ENCODE measurements at places on chromosomes 1 and 21.

- no peak for DNase-seq
Observed at GRCh38 chr1:5430911-5431697, 561.1 kb downstream of the NPHP4 start.

- no peak for DNase-seq
Observed at GRCh38 chr1:206833106-206833680, 32.2 kb upstream of the IL20 start.

GRCh38 chr1:3114846-3115245 lies 45.8 kb downstream of the PRDM16 start:
- DNase-seq: no peak

- DNase-seq: no peak
Observed at GRCh38 chr1:218817691-218818465, 355.8 kb upstream of the LYPLAL1 start.

DNA sequence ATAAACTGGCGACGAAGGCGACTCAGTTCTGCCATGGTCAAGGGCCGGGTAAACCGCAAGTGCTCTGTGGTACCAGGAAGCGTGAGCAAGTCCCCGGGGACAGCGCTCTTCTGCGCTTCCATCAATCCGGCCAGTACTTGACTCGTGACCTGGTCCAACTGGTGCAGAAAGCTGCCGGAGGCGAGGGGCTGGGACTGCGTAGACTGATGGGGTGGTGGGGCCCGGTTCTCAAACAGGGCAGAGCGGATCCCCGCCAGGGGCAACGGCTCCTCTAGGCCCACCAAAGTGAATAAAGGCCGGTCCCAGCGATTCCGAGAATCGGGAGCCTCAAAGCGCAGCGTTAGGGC lies 852 bp downstream of the KTI12 start:
- DNase-seq: no peak

- no peak for DNase-seq
Observed at GRCh38 chr1:184892116-184892515, 82.2 kb downstream of the NIBAN1 start.

GRCh38 chr1:151326619-151327222 lies 495 bp downstream of the PI4KB start:
- peak; percentile 38 for DNase-seq

- DNase-seq: no peak
Observed at GRCh38 chr1:47724432-47724999, 272.7 kb downstream of the TRABD2B start.

- peak; percentile 39 for DNase-seq
Observed at GRCh38 chr21:45152265-45152746, 77.9 kb downstream of the ADARB1 start.

DNA sequence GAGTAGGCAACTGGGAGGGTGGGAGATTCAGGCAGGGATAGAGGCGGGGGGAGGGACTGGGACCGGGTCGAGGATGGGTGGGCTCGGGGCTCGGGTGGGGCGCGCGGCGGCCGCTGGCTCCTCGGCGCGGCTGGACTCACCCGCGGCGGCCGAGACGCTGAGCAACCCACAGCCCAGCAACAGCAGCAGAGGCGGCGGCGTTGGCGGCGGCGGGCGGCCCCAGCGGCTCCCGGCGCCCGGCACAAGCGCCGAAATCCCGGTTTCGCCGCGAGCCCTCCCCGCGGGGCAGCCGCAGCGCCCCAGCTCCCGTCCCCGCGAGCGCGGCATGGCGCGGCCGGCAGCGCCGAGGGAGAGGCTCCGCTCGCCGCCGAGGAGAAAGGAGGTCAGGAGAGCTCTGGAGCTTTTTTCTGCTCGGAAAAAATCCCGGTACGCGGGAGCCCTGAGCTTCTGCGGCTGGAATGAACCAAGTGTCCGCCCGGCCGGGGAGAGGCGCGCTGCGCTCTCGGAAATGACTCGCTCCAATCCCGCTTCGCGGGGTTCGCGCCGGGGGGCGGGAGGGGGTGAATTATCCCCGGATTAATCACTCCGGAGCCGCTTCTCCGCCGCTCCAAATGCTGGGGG lies at the start of gene CSMD2:
Gene CSMD2 (minus strand): TSS at position 460 of the 621 bp plus-strand sequence. CDS start 133 bp downstream, at position 327.
- DNase-seq: no peak

DNA sequence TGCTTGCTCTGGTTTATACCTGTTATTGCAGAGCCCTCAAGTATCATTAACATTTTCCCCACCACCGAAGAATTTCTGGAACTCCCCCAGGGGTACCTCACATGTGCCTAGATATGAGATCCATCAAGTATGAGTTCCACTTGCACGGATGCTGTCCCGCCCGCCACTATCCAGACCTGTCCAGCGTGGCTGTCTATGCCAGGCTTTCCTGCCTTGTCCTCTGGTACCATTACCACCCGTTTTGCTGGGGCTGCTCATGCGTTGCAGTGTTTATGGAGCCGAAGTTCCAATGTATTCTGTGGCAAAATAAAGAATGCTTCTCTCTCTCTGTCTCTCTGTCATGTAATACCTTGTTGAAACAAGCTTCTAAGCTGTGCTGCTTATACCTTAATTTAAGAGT lies 543.5 kb upstream of the PTBP2 start:
- DNase-seq: no peak

- no peak for DNase-seq
Observed at GRCh38 chr1:174005032-174005431, 17.1 kb downstream of the RC3H1 start.

- no peak for DNase-seq
Observed at GRCh38 chr1:81165963-81166362, 634.8 kb upstream of the ADGRL2 start.

- no peak for DNase-seq
Observed at GRCh38 chr1:40563266-40563665, 31.8 kb downstream of the ZNF684 start.

DNA sequence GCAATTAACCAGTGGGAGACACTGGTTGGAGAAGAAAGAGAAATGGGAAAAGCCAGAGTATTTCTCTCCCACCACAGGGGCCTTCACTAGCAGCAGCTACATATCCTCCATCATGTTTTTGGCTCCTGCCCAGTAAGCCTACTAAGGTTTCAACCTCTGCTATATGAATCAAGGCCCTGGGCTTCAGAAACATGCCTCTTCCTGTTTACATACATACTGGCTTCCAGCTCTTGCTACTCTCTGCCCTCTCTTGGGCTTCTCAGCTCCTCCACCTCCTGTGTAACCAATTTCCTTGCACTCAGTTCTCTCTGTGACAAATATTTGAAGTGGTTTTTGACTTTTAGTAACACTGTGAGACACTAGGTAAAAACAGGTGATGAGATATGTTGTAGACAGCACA lies 80.8 kb downstream of the LRRC7 start:
- no peak for DNase-seq

DNA sequence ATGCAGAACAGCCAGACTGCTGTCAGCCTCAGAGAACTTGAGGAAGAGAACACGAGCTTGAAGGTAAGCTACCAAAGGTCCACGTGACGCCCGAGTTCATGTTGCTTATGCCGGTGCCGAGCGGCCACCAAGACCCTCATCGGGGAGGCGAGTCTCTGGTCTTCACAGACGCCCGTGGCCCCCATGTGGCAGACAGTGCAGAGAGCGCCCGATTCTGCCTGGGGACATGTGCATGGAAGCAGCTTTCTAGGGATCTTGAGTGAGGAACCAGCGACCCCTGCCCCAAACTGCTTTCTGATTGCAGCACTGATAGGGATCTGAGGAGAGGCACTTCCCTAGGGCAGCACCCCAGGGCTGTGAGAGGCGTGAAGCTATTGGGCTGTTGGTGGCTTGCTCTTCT lies 56.3 kb upstream of the DIP2A start:
- no peak for DNase-seq

DNA sequence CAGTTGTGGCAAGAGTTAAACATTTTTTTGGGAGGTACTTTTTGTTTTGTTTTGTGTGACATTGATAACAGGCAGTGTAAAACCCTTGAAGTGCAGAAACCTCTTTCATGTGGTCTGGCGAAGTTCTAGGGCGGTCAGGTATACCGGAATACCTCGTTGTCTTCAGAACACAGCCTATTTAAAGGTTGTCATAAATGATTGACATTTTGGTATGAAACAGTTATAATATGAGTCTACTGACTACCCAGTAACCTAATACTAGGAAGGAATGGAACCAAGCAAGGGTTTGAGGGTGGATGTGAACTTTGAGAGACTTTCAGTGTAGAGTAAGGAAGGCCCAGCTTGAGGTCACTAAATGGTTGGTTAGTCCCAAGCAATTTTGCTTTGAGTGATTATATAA lies 40.5 kb downstream of the PATJ start:
- DNase-seq: peak; percentile 6

GRCh38 chr21:18265944-18266343 lies 21.3 kb downstream of the CHODL start:
- DNase-seq: no peak

- DNase-seq: no peak
Observed at GRCh38 chr1:42732126-42732680, 7.8 kb downstream of the CLDN19 start.

DNA sequence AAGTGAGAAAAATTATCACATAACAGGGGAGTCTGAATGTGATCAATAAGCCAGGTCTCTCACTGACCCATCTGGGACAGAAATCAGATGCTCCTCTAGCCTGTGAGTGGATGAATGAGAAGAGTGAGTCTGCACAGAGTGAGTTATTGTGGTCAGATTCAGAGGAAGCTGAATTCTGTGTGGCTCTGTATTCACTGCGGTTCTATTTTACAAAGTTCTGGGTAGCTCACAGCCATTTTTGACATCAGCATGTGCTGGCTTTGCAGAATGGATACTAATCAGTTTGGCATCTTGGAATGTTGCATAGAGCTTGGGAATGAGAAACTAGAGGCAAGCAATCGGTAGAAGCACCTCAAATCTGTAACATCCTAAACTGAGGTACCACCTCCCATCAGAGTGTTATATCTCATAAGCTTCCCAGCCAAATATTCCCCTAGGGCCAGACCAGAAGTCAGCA lies 3.8 kb downstream of the COLGALT2 start:
- no peak for DNase-seq

DNA sequence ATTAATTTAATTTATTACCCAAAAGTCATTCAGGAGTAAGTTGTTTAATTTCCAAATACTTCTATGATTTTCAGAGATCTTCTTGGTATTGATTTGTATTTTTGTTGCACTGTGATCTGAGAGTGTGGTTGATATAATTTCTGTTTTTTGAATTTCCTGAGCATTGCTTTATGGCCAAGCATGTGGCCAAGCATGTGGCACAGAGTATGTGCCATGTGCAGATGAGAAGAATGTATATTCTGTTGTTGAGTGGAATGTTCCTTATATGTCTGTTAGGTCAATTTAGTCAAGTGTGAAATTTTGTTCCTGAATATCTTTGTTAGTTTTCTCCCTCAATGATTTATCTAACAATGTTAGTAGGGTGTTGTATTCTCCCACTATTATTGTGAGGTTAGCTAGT lies 25.3 kb upstream of the IFI16 start:
- no peak for DNase-seq

DNA sequence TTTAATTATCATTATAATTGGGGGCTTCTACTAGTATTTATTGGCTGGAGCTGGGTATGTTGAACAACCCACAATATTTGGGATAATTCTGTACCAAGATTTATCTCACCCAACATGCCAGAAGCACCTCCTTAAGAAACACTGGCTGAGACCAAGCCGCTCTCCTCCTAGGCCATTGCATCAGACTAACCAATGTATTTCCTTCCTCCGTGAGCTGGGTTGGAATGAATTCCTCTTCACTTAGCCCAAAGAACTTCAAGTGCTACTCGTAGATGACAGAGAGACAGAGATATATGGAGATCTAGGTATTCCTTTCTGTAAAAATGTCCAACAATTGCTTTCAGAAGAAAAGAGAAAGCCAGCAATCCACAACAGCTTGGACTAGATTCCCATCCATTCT lies 87.2 kb upstream of the ETS2 start:
- DNase-seq: no peak

GRCh38 chr1:209250861-209251636 lies 332.5 kb upstream of the CAMK1G start:
- no peak for DNase-seq

DNA sequence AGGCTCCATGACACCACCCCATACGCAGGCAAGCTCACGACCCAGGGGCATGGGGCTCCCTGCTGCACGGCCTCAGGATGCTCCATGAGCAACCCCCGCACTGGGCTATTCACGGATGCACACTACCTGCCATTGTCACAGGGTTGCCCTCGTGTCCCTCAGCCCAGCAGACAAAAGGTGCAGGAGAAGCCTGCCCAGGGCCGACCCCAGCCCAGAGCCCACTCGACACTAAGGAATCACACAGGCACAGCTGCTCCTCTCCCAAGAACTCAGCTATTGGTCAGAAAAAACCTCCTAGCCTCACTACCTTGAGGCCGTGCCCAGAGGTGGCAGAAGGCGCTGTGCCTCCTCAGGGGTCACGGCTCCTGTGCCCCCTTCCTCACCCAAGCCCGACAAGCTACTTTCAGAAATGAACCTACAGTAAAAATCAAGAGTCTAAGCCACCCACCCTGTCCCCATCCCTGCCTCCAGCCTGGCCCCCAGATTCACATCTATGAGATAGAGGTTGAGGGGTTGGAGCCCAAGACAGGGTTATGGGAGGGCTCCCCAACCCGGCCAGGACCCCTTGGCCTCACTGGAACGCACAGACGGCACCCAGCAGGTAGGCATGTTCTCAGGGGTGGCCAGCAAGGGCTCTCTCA lies 6.4 kb upstream of the SPATC1L start:
- no peak for DNase-seq

- DNase-seq: no peak
Observed at GRCh38 chr1:30335997-30336390, 387.4 kb downstream of the MATN1 start.

- no peak for DNase-seq
Observed at GRCh38 chr1:226082959-226083301, 20.4 kb downstream of the H3-3A start.

DNA sequence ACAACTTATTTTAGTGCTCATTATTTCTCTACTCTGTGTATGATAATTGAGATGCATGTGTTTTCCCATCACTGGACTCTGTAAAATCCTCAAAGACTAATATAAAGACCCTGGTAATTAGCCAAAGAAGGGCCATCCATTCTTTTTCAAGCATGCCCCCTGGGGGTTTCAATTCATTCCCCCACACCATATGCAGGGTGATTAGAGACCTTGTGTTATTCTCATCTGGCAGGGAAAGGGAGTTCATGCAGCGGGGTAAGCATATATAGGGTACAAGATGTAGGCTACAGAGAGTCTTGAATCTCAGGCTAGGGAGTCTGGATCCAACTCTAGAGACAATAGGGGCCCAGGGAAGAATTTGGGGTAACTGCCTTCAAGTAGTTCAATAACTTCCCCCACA lies 166.5 kb downstream of the TNR start:
- DNase-seq: no peak

- DNase-seq: no peak
Observed at GRCh38 chr1:24659993-24660665, 17.0 kb downstream of the SRRM1 start.

DNA sequence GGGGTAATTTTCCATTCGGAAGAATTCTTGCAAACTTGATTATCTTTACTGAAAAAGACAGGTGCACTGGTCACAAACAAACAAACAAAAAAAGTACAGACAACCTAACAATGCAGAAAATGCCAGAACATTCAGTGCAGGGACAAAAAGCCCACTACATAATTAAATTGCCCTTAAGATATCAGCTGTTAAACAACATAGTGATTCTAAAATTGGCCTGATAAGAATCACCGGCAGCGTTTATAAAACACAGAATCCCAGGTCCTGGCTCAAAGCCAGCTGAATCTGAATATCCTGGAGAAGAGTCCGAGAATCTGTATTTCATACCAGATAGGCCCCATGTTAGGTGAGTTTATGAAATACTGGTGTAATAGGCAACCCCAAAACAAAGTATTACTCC lies 6.1 kb downstream of the PLPP3 start:
- DNase-seq: no peak

Data from stimulated activated CD4-positive, alpha-beta T cell treated with anti-CD3 and anti-CD28 coated beads, TNF-alpha, amount 100 ng/mL, for 24 hours (primary cell).